HS-5 (cell line): ENCODE measurements at places on chromosomes 1 and 21.

DNA sequence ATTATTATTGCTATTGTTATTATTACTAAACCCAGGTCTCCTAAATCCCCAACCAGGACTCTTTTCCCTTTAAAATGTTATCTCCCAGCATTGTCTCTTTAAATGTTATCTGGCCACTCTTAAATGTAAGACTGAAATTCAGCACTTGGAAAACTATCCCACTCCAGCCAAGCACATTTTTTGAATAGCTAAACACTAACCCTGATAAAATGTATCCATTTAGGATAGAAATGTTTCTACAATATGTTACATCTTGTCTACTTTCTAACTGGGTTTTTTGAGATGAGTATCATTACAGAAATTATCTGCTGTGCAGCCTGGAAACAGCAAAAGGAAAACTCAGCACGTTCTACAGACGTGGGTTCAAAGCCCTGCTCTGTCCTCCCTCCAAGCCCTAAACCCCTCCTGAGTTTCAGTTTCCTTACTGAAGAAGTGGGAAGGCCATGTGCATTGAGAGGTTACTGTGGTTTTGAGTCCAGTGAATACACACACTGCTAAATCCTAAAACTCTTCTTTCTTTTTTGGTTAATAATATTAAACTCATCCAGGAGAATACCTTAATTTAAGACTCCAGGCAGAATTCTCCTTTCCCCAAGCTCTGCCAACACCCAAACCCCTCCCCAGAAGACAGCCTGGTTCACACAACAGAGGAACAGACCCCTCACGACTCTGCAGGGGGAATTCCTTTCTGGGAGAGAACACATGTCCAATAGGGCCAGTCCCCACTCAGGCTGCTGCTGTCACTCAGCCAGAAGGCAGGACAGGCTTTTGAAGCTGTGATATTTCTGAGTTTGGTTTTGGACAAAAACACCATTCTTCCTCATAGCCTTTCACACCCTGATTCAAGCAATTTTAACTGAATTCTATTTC, 41.9 kb downstream of the HIVEP3 start:
- no peak for DNase-seq

DNA sequence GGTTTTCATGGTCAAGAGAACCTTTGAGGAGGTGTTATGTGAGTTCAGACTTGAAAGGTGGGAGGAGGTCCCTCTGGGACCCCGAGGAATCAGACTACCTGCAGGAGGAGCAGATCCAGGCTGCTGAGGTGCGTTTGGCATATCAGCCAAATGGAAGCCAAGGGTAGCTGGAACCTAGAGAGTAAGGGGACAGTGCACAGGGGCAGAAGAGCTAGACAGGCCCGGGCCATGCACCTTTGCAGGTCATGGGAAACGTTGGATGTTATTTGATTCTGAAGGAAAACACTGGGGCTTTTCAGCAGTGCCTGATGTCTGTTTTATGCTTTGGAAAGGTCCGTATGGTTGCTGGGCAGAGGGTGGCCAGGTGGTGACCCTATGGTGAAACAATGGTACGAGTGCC, 169.2 kb downstream of the PGBD5 start:
- no peak for DNase-seq

DNA sequence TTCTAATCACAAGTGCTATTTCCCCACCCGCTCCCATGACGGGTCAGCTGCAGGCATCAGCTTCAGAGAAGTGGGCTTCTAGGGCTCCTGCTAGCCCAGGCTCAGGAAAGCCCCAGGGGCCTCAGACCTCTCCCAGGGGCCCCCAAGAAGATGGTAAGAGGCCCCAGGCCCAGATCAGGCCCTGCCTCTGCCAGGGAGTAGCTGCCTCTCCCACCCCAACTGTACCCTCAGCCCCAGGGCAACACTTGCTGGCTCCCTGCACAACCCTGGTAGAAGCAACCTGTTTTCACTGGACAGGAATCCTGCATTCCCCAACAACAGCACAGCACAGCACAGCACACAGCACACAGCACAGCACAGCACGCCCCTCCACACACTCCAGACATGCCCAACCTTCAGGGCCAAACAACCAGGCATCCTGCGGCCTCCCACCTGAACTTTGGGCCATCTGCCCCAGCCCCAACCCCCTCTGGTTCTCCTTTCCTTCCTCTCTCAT, 6.5 kb downstream of the BLACAT1 start:
- DNase-seq: no peak

DNA sequence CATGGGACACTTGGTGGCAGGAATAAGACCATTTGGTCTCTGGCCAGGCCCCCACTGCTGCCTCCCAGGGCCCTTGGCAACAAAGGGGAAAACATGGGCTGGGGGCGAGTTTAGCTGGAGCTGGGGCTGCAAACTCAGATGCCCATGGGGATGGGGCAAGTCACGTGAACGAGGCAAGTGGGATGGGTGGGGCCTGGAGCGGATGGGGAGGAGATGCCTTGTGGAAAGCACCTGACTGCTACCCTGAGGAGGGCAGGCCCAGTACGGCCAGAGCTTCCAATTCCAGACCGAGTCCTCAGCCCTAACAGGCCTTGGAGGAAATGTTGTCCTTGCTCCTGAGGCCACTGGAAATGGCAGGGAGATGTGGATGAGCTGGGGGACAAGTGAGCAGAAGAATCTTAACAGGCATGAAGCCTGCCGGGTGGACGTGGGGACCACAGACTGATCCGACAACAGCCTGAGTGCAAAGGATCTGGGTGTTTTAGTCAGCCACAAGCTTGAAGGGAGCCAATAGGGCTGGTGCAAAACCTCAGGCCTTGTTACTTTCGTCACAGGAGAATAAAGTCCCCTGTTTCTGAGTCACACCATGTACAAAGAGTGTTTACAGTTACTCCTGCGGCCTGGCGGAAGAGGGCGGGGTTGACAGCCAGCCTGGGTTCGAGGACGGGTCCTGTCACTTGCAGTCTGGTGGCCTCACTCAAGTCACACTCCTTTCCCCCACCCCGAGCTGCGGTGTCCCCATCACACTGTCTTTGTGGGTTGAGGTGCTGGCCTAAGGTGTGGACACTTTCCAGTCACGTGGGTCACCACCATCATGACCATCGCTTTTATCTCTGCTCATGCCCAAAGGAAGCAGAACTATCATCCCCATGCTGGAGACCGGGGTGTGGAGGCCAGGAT, 19.1 kb downstream of the RUNX3 start:
- no peak for DNase-seq

GRCh38 chr1:53736290-53736689, 2.7 kb downstream of the GLIS1 start:
- DNase-seq: no peak

- DNase-seq: no peak
Observed at GRCh38 chr1:230139315-230139714, 72.3 kb downstream of the GALNT2 start.

GRCh38 chr1:47482786-47483185, 44.9 kb downstream of the FOXD2 start:
- no peak for DNase-seq
